ENCODE measurements at places on chromosomes 6 and 20.

GRCh38 chr6:13479971-13480434, 7.4 kb downstream of the GFOD1 start:
- DNase-seq = no peak

DNA sequence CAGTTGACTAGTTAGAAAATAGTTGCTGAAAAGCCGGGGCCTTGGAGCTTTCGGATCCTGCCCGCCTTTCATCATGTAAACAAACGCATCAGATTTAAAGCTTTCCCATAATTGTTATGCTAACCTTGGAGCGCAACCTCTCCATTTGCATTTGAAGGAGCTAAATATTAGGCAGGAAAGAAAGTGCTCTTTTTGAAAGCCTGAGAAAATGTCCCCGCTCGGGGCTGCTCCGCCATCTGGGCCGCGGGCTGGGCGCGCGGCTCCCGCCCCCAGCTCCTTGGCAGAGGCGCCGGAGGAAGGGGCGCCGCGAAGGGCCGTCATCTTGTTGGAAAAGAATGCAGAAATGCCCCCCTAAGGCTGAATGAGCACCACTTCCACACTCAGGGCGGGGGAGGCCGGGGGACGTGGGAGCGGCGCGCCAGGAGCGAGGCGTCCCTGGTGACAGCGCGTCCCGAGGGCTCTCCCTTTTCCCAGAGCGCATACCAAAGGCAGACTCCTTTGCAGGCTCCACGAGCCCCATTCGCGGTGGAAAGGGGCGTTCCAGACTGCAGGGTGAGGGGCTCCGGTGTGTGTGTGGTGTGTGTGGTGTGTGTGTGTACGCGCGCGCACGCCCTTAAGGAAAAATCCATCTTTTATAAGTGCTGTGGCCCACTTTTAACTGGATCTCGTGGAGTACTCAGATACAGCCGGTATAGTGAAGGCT, 145.6 kb upstream of the ID4 start:
- no peak for DNase-seq

DNA sequence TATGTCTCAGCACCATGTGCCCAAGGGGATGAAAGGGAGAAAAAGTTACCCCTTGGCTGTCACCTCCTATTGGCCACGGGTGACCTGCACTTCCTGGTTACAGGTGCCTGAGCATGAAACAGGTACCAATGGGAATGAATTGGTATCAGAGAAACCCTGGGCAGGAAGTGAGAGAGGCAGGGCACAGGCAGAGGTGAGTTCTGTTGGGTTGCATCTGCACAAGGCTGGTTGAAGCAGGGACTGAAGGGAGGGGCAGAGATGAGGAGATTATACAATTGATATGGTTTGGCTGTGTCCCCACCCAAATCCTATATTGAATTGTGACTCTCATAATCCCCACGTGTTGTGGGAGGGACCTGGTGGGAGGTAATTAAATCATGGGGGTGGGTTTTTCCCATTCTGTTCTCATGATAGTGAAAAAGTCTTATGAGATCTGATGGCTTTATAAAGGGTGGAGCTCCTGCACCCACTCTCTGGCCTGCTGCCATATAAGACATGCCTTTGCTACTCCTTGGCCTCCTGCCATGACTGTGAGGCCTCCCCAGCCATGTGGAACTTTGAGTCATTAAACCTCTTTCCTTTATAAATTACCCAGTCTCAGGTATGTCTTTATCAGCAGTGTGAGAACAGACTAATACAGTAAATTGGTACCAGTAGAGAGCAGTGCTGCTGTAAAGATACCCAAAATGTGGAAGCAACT, 291.8 kb downstream of the LRFN2 start:
- DNase-seq = no peak

DNA sequence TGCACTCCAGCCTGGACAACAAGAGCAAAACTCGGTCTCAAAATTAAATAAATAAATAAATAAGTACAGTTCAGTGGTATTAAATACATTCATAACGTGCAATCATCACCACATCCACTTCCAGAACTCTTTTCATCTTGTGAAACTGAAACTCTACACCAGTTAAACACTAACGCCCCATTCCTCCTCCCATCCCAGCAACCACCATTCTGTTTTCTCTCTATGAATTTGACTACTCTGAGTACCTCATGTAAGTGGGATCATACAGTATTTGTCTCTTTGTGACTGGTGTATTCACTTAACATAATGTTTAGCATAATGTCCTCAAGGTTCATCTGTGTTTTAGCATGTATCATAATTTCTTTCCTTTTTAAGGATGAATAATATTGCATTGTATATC, 29.1 kb upstream of the SCML4 start:
- DNase-seq = no peak

- no peak for DNase-seq
These were observed 392.4 kb downstream of the QKI start for GRCh38 chr6:163806755-163807499.

DNA sequence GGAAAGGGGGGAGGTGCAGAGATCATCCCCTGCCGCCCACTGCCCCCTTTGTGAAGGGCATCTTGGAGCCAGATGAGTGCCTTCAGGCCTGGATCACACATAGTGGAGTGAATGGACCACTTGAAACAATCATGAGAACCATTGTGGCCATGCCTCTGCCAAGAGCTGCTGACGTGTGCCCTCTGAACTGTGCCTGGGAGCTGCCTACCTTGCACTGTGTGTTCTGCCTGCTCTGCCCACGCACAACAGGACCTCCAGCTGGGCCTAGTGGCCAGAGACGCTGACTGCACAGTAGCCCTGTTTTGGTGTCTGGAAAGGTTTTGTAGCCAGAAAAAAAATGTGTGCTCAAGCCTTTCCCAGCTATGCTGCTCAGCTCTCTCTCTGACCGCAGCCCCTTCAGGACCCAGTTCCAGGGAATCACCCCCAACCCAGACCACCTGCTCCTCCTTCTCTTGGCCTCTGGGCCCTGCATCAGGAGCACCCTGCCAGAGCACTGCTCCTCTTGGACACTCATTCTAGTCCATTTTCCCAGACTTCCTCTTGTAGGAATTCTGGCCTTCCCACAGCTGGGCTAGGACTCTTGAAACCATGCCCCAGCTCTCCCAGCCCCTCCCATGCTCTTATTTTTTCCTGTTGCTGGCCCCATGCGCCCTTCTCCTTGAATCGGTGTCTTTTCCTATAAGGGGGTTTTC, 1.6 kb upstream of the ADIG start:
- DNase-seq = no peak

- no peak for DNase-seq
These were observed 211.9 kb downstream of the HAO1 start for GRCh38 chr20:7728338-7728737.

DNA sequence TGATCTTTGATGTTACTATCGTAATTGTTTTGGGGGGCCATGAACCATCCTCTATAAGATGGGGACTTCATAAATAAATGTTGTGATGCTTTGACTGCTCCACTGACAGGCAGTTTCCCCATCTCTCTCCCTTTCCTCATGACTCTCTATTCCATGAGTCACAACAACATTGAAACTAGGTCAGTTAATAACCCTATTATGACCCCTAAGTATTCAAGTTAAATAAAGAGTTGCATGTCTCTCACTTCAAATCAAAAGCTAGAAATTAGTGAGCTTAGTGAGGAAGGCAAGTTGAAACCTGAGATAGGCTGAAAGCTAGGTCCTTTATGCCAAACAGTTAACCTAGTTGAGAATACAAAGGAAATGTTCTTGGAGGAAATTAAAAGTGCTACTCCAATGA, 491.0 kb downstream of the HAO1 start:
- no peak for DNase-seq

- DNase-seq = no peak
These were observed 18.7 kb downstream of the MOCS3 start for GRCh38 chr20:50977066-50978021.

- peak; percentile 51 for DNase-seq
These were observed 913 bp downstream of the BTN2A2 start for GRCh38 chr6:26383624-26384417.

- DNase-seq = no peak
These were observed 3.9 kb upstream of the WFDC2 start for GRCh38 chr20:45465491-45466266.

GRCh38 chr6:15309611-15310283, 63.9 kb downstream of the JARID2 start:
- DNase-seq = no peak

GRCh38 chr6:36492621-36493020, 49.8 kb downstream of the KCTD20 start:
- no peak for DNase-seq

DNA sequence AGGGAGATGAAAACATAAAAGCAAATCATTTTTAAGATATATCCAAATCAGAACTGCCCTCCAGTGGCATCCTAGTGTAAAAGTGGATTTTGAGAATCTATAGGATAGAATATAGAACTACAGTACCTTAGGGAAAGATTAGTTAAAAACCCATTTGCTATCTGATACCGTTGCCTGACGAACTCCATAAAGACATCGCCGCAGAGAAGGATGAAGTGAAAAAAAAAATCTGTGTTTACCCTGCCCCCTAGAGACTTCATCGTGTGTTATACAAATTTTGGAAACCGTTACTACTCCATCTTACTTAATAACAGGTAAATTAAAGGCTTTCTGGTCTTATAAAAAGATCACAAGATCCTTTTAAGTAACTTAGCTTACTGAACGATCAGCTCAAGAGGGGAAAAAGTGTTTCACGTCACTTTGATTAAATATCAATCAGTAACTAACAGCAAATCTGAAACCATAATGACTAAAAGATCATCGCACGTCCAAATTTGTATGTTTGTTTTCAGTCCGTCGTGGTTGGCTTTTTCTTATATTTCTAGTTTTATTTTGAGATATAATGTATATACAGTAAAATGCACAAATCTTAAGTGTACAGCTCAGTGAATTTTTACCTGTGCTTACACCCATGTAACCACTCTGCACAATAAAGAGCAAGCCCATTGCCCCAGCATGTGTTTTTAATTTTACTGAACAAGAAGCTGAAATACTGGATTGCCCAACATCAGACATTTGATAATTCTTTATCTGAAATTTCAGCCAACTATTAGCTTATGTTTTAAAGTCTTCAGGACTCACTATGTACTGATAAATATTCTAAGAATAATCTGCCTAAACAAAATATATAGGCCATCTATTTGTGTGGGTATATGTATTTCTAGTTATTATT, 881 bp upstream of the MCM3 start:
- peak; percentile 59 for DNase-seq

DNA sequence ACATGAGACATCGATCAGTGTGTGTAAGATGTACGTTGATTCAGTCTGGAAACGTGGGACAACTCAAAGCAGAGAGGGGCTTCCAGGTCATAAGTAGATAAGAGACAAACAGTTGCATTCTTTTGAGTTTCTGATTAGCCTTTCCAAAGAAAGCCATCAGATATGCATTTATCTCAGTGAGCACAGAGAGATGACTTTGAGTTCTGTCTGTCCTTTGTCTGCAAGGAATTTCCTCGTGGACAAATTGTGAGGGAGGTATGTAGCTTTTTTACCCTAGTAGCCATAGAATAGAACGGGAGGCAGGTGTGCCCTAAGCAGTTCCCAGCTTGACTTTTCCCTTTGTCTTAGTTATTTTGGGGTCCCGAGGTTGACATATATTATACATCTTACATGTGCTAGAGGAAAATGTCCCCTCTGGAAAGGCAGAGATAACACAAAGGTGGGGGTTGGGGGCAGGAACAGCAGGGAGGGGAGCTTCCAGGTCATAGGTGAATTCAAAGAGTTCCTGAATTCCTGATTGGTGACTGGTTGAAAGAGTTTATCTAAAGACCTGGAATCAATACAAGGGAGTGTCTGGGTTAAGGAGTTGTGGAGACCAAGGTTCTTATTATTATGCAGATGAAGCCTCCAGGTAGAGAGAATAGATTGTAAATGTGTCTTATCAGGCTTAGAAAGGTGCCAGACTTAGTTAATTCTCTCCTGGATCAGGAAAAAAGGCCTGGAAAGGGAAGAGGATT, 237.0 kb downstream of the NFATC2 start:
- DNase-seq = no peak

GRCh38 chr20:63699466-63700198, 3.2 kb downstream of the TNFRSF6B start:
- no peak for DNase-seq

DNA sequence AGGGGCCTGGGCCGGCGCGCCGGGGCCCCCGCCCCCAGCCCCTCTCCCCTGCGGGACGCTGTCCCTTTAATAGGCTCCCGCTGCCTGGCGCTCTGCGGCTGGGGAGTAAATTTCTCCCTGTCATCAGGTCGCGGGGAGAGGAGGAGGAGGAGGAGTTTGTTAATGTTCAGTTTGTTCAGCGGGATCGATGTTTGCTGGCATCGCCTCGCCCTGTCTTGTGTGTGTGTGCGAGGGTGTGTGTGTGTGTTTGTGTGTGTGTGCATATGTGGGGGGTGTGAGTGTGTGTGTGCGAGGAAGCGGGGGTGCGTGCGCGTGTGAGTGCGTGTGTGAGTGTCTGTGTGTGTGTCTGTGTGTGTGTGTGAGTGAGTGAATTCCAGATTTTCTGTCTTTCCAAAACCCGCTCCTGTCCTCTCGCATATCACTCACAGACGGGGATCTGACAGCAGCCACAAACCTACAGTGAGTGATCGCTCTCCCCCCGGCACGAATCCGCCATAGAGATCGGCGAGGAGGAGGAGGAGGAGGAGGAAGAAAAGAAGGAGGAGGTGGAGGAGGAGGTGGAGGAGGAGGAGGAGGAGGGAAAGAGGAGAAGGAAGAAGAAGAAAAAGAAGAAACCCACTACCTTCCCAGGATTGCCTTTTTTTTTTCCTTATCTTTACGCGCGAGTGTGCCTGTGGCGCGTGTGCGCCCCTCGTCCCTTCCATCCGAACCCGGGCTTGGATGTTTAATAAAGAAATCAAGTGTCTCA, at the start of gene TSHZ2:
Gene TSHZ2 (plus strand): TSS at position 169 of the 748 bp plus-strand sequence. CDS start 936 bp downstream, outside the sequence.
- no peak for DNase-seq

- DNase-seq = no peak
These were observed 55.2 kb downstream of the KIF6 start for GRCh38 chr6:39669973-39670342.

DNA sequence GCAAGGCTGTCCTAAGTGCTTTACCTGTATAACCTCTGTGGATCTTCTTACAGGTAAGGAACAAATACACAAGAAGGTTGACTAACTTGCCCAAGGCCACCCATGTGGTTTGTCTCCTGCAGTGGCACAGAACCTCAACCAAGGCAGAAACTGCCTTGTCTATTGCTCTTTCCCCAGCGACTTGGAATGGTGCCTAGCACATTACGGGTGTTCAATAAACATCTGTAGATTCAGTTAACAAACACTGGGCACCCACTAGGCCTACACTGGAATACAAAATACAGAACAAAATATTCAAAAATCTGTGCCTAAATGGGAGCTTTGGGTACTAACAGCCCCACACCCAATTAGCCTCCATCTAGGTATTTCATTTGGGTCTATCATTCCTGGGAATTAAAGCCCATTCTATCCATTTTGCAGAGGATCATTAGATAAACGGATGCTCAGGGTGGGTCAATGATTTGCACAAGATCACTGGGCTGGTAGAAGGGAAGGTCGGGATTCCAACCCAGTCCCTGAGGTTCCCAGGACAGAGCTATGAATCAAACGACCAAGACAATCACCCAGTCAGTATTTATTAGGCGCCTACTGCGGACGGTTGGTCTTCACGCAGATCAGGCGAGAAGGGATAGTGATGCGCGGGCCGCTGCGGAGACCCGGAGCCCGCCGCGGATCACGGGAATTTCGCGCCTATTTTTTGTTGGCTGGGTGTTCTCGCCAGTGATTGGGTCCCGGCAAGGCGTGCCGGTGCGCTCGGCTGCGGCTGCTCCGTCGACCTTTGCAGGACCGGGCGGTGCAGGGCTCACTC, at the start of gene STK35:
Gene STK35 (plus strand): TSS at position 771 of the 808 bp plus-strand sequence. CDS start 55 bp downstream, outside the sequence.
- DNase-seq = peak; percentile 89

- DNase-seq = no peak
These were observed 36.1 kb upstream of the FAM210B start for GRCh38 chr20:56322681-56323080.
